ENCODE measurements at places on chromosomes 5 and 9.

- peak; percentile 6 for DNase-seq
Measured at GRCh38 chr5:4990462-4990861, 149.7 kb upstream of the ADAMTS16 start.

GRCh38 chr9:17852108-17852507 is 273.2 kb downstream of the SH3GL2 start:
- no peak for DNase-seq

DNA sequence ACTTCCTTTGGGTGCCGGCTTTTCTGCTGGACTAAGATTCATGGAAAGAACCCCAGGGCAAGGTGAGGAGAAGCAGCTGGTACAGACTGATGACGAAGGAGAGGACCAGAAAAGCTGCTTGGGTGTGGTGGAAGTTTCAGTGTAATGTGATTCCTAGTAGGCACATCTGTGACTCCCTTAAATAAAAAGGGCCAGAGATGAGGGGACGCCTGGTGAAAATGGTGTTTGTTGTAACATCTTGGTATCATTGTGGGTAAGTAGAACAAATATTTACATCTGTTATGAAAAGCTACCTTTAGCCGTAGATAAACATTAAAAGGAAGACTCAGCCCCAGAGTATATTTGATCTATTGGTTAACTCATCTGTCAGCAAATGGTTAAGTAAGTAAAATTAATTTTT is 33.8 kb downstream of the OTULINL start:
- no peak for DNase-seq

GRCh38 chr5:172321593-172321992 is 38.0 kb upstream of the UBTD2 start:
- DNase-seq = no peak

DNA sequence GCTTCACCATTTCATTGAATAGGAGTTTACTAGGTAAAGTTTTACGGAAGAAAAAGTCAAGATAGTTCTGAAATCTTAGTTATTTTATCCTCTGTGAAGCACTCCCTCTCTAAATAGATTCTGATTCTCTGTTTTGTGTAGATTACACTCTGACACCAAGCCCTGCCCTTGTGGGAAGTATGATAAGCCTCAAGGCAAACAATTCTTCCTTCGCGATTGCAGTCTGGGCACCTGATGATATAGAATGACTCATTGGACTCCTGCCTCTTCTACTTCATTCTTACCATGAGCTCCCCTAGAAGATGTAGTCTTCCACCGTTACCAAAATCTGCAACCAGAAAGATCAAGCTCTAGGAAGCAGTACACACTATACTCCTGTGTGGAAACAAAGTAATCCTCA is 626.9 kb upstream of the PTGER4 start:
- DNase-seq = no peak

- DNase-seq = no peak
Measured at GRCh38 chr5:55636177-55636576, 75.9 kb downstream of the SLC38A9 start.

- DNase-seq = no peak
Measured at GRCh38 chr5:2353871-2354440, 397.5 kb downstream of the IRX2 start.

DNA sequence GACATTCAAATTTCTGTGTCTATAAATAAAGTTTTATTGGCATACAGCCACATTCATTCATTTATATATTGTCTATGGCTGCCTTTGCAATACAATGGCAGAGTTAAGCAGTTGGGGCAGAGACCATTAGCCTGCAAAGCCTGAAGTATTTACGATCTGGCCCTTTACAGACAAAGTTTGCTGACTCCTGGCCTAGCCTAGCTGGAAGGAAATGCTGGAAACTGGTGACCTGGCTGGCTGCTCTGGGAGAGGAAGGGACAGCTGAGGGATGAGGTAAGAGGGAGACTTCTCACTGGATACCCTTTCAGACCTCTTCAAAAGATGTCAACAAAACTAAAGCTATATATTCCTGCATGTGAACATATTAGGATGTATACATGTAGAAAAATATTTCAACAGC is 66.0 kb upstream of the PPARGC1B start:
- DNase-seq = no peak

- DNase-seq = no peak
Measured at GRCh38 chr5:116452774-116453368, 121.8 kb downstream of the SEMA6A start.

DNA sequence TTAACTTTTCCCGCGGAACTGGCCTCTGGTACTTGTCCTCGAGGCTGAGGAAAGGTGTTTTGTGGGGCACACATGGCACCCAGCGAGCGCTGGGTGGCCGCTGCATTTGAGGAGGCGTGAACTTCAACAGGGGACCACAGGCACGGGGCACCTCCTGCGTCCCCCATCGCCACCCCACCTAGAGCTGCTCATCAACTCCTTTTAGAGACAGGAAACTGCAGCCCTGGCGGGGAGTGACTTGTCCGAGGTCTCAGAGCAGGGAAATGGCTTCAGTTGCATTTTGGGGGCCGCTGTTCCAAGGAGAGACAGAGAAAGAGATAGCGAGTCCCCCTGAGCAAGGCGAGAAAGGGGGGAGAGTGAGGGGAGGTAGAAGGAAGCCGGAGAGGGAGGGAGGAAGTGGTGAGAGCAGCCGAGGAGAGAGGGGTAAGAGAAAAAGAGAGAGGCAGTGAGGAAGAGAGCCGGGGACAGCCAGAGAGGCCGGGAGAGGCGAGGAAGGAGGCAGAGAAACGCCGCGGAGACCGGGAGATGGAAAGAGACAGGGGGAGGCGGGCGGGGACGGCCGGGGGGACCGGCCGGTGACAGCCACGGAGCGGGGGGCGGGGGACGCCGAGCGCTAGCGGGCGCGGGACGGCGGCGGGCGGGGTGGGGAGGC is 12.5 kb upstream of the LHX2 start:
- DNase-seq = peak; percentile 90

DNA sequence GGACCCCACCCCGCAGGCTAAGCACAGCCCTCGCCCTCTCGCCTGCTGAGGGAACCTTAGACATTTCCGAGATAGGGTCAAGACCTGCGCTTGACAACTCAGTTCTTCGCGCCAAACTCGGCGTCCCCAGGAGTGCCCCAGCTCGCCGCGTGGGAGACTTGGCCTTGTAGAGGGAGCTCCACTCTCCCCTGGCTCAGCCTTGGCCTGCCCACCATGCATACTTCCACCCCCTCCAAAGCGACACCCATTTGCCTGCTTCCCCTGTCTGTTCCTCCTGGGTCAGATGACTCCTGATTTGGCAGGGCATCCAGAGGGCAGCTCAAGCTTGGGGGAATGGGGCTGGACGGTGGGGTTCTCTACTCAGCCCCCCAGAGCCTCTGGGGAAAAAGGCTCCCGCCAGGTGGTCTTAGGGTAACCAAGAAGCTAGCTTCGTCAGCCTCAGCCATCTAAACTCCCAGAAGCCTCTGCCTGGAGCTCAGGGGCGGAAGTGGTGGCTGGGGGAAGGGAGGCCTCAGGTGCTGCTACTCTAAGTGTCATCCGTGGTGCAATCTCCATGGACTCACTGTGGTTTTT is 560 bp downstream of the DOCK2 start:
- no peak for DNase-seq

- DNase-seq = no peak
Measured at GRCh38 chr5:174011441-174011840, 22.5 kb downstream of the C5orf47 start.

GRCh38 chr9:127664678-127665507 is 41.9 kb upstream of the CFAP157 start:
- DNase-seq = peak; percentile 58

- no peak for DNase-seq
Measured at GRCh38 chr5:155903791-155904190, 423.2 kb upstream of the SGCD start.

DNA sequence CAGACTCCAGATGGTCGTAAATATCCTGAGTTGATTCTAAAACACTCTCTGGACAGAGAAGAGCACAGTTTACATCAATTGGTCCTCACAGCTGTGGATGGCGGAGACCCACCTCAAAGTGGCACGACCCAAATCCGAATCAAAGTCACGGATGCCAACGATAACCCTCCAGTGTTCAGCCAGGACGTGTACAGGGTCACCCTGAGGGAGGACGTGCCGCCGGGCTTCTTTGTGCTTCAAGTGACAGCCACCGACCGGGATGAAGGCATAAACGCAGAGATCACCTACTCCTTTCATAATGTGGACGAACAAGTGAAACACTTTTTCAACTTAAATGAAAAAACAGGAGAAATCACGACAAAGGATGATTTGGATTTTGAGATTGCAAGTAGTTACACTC is 891 bp downstream of the PCDHGB2 start:
- peak; percentile 58 for DNase-seq

DNA sequence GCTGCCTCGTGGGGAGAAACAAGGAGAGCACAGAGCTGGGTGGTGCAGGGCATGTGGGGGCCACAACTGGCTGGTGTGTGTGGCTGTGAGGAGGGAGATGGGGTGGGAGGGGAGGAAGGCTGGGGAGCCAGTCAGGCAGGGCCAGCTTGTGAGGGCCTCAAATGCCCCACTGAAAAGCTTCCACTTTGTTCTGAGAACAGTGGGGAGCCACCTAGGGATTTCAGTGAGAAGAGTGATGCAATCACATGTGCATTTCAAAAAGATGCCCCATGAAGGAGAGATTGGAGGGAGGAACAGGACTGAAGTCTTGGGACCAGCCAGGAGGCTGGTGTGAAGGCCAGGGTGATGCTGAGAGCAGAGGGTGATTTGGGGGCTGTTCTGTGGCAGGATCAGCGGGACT is 1.3 kb downstream of the OR13J1 start:
- no peak for DNase-seq

DNA sequence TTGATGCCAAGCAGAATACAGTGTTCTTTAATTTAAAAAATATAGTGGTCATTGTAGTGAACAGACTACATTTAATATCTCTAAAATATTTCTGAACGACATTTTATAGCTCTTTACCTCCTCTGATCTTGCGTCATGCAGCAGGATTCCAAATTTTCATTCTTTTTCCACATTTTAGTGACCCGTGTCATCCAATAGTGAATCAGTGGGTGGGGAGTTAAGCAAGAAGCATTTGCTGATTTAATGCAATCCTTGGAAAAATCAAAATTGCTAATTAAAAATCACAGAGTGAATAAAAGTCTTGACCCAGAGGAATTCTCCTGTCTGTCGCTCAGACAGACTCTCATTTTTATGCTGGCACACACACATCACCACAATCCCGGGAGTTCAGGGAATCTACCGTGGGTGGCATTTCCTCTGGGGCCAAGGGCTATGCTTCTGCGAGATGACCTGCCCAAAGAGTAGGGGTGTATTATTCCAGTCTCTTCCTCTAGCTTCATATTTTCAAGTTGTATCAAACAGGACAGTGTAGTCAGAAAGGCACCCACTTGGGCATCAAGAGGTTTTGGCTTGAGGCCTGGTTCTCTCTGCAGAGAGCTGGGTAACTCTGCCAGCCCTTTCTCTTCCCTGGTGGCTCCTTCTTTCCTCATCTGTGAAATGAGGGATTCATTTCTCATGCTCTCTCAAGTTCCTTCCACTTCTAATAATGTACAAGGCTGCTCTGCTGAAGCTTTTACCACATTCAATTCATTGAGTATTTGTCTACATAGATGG is 24.8 kb upstream of the OTP start:
- peak; percentile 60 for DNase-seq

DNA sequence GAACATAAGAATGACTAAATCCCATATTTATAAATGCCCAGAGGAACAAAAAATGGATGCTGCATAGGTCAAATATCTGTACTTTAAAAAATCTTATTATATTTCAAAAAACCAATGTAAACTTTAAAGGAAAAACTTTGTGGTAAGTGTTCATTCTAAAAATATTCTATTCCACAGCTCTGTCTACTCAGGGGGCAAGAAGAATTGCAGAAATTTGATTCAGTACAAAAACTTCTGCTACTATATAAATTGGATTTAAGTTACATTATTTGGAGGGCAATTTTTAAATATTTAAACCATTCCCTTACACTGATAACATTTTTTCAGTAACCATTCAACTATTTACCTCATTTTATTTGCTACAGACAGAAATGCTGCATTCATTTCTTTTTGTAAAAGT is 32.1 kb downstream of the NFIB start:
- no peak for DNase-seq

DNA sequence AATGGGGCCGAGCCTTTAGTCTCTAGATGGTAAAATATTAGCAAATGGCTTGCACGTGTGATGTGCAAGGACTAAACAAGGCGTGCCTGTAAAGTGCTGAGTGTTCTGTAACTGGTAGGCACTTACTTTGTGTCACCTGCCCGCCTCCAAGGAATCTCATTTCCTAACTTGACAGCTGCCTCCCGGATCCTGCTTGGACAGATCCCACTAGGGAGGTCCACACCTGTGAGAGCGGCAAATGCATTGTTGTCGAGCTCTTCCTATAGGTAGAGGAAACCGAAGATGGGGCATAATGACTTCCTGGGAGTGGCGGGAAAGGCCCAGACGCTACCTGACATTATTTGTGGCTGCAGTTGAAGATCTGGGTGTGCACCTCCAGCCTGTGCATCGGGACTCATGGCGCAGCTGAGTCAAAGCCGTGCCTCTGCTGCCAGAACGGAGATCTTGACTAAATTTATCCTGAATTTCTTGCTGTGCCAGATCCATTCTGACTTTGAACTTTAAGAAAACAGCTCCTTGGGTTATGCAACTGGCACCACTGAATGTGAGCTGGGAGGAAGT is 79.8 kb downstream of the TENT4A start:
- peak; percentile 19 for DNase-seq

DNA sequence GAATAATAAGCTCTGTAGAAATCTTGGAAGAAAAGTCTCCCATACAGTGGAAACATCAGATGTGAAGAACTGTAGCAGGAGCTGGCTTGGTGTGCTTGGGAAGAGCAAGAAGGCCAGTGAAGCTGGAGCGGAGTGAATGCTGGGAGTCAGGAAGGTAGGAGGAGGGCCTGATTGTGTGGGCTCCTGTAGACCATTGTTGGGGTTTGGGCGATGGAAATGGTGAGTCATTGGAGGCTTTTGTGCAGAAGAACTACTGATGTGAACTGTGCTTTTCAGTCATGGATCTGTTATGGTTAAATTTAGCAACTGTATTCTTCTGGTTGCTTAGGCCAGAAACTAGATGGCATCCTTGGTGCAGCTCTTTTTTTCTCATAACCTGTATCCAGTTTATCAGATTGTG is 2.3 kb downstream of the ICE1 start:
- no peak for DNase-seq

DNA sequence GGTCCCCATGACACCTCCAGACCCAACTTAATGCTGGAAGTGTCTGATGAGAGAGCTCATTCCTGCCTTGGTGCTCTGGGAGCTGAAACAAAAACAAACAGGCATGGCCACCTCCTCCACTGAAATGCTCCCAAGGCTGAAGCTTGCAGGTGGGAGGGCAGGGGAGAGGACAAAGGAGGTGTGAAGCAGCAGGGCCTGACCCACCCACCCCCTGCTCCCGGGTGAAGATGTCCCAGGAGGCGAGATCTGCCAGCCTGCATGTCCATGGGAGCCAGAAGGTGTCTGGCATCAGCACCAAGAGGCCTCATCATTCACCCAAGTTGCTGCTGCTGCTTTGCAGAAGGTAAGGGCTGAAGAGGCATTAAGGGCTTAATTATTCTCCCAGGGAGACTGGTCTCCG is 4.2 kb upstream of the CCIN start:
- peak; percentile 67 for DNase-seq

- DNase-seq = no peak
Measured at GRCh38 chr5:133460172-133460758, 152.1 kb downstream of the FSTL4 start.

All from osteoblast (primary cell).